ENCODE measurements at places on chromosomes 13 and 19.
A peak's percentile ranks its signal among the peaks of the same experiment; 100 is the strongest.

GRCh38 chr19:676339-677105 lies at the start of gene FSTL3:
FSTL3 (plus strand) TSS chr19:676392; CDS start chr19:676424, 32 bp downstream.
- no peak for DNase-seq

GRCh38 chr19:13831537-13832467 lies 36.6 kb downstream of the ZSWIM4 start:
- DNase-seq: no peak

DNA sequence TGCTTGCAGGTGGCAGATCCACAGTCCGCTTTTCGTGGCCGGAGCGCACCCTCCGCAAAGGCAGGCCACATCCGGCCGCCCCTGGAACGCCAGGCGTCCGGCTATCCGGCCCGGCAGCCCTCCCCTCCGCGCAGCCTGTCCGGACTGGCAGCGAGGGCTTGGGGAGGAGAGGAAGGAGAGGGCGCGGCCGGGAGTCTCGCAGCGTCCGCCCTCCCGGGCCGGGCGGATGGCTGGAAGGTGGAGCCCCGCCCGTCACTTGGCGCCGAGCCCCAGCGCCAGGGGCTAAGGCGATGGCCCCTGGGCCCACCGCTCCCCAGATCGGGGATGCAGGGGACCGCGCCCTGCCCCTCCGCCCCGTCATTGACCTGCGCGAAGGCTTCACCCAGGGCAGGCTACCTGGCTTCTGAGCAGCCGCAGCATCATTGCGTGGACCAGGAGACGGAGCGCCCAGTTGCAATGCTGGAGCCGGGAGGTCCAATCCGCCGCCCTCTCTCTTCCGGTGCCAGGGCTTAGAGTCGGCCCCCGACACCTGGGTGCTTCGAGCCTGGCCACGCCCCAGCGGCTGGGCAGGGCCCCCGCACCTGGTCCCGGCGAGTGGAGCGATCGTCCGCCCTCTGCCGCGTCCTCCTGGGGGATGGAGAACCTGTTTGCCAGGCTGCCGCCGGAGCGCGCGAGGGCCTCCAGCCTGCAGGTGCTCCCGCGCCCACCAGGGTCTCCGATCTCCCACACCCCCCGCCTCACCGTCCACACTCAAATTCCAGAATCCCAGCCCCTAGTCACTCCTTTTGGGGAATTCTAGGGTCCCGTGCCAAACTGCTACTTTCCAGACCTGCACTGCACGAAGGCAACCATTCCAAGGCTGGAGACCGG lies at the start of gene FUT1:
TSS of gene FUT1 (minus strand) at position 146 of the 870 bp plus-strand sequence. CDS start 1,360 bp downstream, outside the sequence.
- peak; percentile 33 for DNase-seq

DNA sequence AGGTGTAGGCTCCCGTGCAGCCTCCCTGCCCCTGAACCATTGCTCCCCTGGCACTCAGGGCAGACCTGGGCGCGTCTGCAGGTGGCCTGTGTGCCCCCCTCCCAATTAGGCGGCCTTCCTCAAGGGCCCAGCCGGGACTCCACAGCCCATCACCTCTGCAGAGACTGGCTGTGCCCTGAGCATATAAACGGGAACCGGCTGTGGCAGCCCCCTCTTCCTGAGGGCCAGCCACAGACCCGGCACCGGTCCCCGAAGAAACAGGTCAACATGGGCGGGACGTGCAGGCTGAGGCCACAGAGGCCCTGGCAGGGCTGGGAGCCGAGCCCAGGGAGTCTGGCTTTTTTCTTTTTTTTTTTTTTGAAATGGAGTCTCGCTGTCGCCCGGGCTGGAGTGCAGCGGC lies 12.0 kb downstream of the PIAS4 start:
- no peak for DNase-seq

GRCh38 chr13:85347251-85347650 lies 452.0 kb downstream of the SLITRK6 start:
- DNase-seq: no peak

DNA sequence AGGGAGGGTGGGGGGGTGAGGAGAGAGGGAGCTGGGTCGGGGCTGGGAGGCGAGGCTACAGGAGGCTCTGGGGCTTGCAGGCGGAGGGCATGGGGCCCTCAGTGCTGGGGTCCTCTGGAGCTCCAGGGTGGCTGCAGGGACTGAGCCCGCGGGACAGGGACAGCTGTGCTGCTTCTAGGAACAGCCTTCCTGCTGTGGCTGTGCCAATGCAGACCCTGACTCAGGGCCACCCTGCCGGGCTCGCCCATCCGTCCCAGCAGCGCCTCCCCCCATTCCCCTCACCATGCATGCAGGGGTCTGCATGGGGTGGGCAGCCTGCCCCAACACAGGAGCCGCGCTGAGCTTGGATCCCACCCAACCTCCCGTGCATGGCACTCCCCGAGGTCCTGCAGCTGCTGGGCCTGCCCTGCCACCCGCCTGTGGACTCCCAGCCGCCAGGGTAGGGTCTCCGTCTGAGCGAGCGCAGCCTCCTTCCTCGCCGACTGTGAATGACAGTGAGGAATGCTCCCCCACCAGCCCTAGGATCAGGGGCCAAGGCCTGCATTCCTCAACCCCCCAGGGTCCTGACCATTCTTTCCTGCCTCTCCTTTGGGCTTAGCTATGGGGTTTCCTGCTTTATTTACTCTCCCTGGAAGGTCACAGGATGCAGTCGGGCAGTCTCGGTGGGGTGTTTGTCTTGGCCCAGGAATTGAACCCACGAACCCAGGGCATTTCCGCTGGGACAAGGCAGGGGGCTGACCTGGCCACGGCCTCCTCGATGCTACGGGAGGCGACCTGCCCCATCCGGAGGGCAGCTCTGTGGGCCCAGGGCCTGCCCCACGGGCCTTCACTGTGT lies 23.4 kb downstream of the CEBPG start:
- no peak for DNase-seq

GRCh38 chr13:100828226-100828625 lies 153.6 kb upstream of the TMTC4 start:
- DNase-seq: no peak

DNA sequence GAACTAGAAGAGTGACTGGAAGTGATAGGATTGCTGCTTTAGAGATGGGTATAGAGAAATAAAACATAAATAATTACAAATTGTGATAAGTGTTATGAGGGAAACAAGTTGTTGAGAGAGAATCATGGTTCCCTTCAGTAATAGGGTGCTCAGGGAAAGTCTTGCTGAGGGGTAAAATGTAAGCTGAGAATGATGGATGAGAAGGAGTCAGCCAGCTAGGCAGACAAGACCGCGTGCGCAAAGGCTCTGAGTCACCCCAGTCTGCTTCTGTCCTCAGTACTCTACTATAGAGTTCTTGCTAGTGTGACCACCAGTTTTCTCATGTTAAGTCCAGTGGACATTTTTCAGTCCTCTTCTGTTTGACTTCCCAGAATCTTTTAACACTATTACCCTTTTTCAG lies 39.5 kb downstream of the PCCA start:
- peak; percentile 27 for DNase-seq

GRCh38 chr19:58417071-58417470 lies 8.6 kb downstream of the ZNF584 start:
- no peak for DNase-seq

DNA sequence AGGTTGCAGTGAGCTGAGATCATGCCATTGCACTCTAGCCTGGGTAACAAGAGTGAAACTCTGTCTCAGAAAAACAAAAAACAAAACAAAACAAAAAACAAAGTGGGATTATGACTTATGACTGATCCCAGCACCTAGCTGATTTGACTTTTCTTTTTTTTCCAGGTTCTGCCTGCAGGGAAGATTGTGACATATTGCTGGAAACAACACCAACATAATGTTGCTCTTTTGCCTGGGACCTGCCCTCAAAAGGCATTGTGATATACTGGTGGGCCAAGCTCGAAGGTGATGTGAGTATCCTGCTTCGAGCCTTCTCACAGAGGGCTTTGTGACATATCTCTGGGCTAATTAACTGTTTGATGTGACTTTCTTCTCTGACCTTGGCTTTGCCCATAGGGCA lies 42.0 kb upstream of the ZNF43 start:
- no peak for DNase-seq

GRCh38 chr13:30629527-30629926 lies 11.8 kb downstream of the USPL1 start:
- no peak for DNase-seq

GRCh38 chr13:108018371-108018870 lies 196.9 kb downstream of the LIG4 start:
- DNase-seq: no peak

DNA sequence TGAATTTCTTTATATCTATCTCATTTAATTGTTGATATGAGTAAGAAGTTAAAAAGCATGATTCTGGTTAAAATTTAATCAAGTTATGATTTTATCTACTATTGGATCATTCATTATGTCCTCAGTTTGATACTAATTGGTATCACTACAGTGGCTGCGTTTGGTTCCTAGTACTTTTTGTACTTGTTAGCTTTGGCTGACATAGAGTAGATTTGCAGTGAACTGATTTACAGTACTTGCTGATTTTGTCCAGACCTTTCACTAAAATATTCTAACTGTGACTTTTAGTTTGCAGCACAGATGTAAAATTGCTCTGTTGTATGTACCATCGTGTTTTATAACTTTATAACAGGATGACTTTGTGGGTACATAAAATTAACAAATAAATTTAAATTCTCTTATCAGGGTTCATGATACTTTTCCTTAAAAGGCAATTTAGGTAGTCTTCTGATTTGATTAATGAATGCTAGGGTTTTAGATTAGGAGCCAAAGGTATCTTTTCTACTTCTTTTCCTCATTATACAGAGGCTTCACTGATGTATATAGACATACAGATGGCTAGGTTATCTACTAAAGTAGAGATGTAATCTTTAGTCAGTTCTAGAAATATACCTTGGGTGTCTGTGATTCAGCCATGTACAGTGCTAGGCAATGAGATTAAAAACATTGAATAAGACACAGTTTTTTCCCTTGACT lies 8.7 kb downstream of the UCHL3 start:
- no peak for DNase-seq

DNA sequence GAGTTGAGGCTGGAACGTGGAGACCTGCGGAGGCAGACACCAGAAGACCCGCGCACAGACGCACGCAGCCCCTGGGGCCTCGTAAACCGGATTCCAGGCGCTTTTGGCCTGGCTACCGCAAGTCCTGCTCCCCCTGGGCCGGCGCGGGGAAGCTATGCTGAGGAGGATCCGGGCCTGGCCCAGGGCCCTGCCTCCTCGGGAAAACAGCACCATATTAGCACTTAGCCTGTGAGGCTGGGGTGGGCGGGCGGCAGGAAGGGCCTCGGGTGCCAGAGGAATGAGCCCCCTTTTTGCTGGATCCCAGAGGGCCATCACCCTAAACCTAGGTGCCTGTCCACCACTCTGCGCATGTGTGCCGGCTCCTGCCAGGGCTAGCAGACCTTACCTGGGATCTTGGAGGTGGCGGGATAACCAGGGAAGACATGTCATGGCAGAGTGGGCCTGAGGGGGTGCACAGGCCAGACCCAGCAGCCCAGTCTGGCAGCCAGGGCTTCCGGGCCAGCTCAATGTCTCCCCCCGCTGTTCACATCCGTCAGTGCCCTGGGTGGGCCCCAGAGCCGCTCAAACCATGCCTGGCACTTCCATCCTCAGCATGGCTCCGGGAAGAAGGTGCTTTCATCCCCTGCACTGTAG lies 7.3 kb downstream of the ELOF1 start:
- DNase-seq: no peak

- peak; percentile 61 for DNase-seq
Measured at GRCh38 chr19:18543814-18544475, 572 bp upstream of the FKBP8 start.

GRCh38 chr13:80022146-80022545 lies 318.8 kb downstream of the SPRY2 start:
- DNase-seq: no peak

GRCh38 chr19:3827306-3827705 lies 41.1 kb upstream of the MATK start:
- no peak for DNase-seq

GRCh38 chr19:17611462-17612244 lies 56.2 kb downstream of the COLGALT1 start:
- DNase-seq: no peak

GRCh38 chr19:38004186-38004520 lies 97.1 kb downstream of the SIPA1L3 start:
- DNase-seq: no peak

DNA sequence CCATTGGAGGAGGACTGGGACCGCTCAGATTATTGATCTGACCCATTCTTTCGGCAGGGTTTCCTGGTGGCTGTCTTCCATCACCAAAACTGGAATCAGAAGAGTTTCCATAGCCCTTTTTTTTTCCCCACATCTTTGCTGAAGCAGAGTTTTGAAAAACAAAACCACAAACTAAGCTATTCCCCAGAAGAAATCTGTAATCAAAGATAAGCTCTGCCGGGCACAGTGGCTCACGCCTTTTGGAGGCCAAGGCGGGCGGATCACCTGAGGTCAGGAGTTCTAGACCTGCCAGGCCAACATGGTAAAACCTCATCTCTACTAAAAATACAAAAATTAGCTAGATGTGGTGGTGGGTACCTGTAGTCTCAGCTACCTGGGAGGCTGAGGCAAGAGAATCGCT lies 4.2 kb upstream of the ICAM1 start:
- no peak for DNase-seq

DNA sequence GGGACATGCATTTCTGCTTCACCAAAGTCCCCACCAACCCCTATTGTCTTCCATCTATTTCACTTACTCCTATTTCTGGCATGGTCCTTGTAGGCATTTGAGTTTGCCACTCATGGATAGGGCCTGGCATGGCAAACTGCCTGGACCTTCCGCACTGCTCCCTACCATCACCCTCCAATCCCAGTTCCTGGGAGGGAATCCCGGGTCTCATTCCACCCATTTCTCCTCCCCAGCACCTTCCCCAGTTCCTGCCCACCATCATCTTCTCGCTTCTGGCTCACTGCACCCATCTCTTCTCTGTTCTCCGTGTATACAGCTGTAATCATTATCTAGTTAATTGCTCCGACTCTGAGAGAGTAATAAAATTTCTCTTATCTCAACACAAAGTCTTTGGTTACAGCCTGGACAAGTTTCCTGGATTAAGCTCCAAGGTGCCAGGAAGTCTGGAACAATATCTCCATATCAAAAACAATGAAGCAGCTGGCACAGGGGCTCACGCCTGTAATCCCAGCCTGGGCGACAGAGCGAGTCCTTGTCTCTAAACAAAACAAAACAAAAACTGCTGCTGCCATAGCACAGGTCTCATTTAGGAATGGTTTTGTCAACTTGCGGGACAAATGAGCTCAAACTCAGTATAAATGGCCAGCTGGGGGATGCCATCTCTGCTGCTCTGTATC lies 17.0 kb upstream of the COX7A1 start:
- DNase-seq: no peak

- no peak for DNase-seq
Measured at GRCh38 chr19:39582891-39583625, 19.3 kb upstream of the LGALS13 start.

GRCh38 chr19:18183529-18183928 lies 9.5 kb upstream of the MPV17L2 start:
- DNase-seq: no peak
